Fibroblast of lung (primary cell): ENCODE measurements at places on chromosomes 2 and 18. TPM values are rescaled to one million over a fixed set of nuclear protein-coding genes. Genes with fewer than 3 reads are reported as not detected.

GRCh38 chr18:50051288-50051687 lies 143.7 kb downstream of the MYO5B start:
- no peak overlapping the region for H3K4me3 ChIP-seq
- H3K36me3 ChIP-seq: no peaks in the 10 kb centered on the region
- H3K27ac ChIP-seq: no peak overlapping the region
- peaks cover 2% of the 10 kb centered on the region for H3K27me3 ChIP-seq

DNA sequence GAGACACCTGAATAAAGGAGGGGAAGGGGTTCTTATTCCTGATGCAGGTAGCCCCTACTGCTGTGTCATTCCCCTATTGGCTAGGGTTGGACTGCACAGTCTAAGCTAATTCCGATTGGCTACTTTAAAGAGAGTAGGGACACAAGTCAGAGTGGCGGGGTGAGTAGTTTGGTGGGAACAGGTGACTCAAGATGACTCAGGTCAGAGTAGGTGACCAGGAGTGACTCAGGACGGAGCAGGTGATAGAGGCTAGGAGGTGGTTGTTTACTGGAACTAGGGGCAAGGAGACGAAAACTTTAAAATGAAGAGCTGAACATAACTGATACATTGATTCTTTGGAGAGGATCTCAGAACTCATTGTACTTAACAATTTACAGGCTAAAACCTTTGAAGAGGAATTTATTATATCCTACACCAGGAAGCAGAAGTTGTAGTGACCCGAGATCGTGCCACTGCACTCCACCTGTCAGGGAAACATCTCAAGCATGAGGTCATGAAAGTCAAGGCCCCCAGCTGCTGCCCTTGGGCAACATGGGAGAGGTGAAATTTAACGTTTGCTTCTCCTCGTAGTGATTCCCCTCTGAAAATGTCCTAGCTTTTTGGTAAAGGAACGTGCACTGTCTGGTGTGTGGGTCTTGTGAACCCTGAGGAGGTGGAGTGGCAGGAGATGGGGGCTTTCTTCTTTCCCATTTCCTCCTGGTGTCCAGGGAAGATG lies 4.5 kb upstream of the CYP27A1 start:
- H3K27ac ChIP-seq: no peak overlapping the region
- H3K4me3 ChIP-seq: no peak overlapping the region
- no peaks in the 10 kb centered on the region for H3K36me3 ChIP-seq

The VWA3B gene
- not detected in 2 replicates for polyA plus RNA-seq

The PDCD1 gene
- polyA plus RNA-seq: not detected in 2 replicates

The PSD4 gene
- 1.0 and 1.4 TPM in 2 replicates for polyA plus RNA-seq

The PRADC1 gene
- polyA plus RNA-seq: 12.3 and 17.6 TPM in 2 replicates

DNA sequence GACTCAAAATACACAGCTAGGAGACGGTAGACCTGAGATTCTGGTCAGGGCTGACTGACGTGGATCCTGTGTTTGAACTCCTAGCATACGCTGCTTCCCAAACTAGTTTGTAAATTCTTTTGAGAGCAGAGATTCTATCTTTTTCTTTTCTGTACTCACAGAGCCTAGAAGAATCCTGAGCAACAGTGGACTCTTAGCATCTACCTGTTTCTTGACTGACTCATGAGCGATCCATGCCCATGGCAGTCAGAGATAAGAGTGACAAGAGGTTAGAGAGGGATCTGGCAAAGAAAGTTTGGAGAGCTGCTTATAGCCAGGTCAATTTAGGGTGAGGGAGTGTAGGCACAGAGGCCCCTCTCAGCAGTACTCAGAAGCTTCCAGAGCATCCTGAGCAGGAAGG lies 41.1 kb upstream of the PPP1CB start:
- no peaks in the 10 kb centered on the region for H3K36me3 ChIP-seq
- no peak overlapping the region for H3K4me3 ChIP-seq
- no peaks in the 10 kb centered on the region for H3K27me3 ChIP-seq
- DNase-seq: no peak

DNA sequence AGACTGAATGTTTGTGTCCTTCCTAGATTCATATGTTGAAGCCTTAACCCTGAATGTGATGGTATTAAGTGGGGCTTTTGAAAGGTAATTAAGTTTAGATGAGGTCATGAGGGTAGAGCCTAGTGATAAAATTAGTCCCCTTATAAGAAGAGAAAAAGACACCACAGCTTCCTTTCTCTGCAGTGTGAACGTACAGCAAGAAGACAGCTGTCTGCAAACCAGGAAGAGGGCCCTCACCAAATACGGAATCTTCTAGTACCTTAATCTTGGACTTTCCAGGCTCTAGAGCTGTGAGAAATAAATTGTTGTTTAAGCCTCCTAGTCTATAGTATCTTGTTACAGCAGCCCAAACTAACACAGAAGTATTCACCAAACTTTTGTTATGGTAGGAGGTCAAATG lies 57.1 kb upstream of the CYTIP start:
- H3K27me3 ChIP-seq: no peaks in the 10 kb centered on the region
- no peaks in the 10 kb centered on the region for H3K4me1 ChIP-seq
- DNase-seq: no peak
- no peak overlapping the region for H3K4me3 ChIP-seq

DNA sequence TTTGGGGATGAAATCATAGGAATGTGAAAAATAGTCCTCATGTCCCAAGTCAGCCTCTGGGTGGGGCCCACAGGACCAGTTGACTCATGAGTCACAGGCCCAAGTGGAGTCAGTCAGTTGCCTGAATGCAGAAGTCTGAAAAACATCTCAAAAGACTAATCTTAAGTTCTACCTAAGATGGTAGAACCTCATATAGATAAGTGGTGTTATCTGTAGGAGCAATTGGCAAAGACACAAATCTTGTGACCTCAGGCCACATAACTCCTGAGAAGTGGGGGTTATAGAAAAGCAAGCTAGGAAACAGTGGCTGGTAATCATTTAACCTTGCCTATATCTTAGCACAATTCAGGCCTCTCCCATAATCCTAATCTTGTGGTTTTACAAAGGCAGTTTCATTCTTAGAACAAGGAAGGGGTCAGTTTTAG lies 257.1 kb upstream of the SPOPL start:
- H3K27me3 ChIP-seq: no peaks in the 10 kb centered on the region
- H3K27ac ChIP-seq: no peak overlapping the region
- no peaks in the 10 kb centered on the region for H3K36me3 ChIP-seq
- DNase-seq: peak; percentile 27

- H3K4me3 ChIP-seq: no peak overlapping the region
- no peak overlapping the region for H3K27ac ChIP-seq
- H3K27me3 ChIP-seq: peaks cover 5% of the 10 kb centered on the region
These were observed 78.0 kb upstream of the HPCAL1 start for GRCh38 chr2:10224734-10225133.

The NABP1 gene
- 64.2 and 123 TPM in 2 replicates for polyA plus RNA-seq

DNA sequence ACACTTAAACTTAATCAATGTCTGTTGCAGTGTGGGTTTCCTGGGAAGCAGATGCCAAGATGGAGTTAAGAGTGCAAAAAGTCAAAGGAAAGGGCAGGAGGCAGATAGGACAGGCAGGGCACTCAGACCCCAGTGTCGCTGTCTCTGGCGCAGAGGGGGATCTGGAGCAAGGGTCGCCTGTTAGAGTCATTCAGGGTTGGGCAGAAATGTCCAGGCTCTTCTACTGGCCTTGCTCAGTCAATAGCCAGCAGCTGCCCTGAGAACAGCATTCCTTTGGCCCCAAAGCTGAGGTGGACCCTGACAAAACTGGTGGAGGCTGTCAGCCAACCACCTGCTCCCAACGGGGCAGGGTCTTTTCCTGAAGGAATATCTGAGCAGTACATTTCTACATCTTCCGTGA lies 97.1 kb upstream of the SLC66A3 start:
- no peak overlapping the region for H3K27ac ChIP-seq
- H3K4me3 ChIP-seq: no peak overlapping the region
- no peak for DNase-seq
- no peaks in the 10 kb centered on the region for H3K27me3 ChIP-seq
- no peaks in the 10 kb centered on the region for H3K36me3 ChIP-seq
- peaks cover 2% of the 10 kb centered on the region for H3K4me1 ChIP-seq

- no peak overlapping the region for H3K4me3 ChIP-seq
- no peaks in the 10 kb centered on the region for H3K27me3 ChIP-seq
- H3K4me1 ChIP-seq: no peaks in the 10 kb centered on the region
- no peak overlapping the region for H3K27ac ChIP-seq
- H3K36me3 ChIP-seq: no peaks in the 10 kb centered on the region
These were observed 881.6 kb upstream of the PIK3C3 start for GRCh38 chr18:41073372-41073954.

DNA sequence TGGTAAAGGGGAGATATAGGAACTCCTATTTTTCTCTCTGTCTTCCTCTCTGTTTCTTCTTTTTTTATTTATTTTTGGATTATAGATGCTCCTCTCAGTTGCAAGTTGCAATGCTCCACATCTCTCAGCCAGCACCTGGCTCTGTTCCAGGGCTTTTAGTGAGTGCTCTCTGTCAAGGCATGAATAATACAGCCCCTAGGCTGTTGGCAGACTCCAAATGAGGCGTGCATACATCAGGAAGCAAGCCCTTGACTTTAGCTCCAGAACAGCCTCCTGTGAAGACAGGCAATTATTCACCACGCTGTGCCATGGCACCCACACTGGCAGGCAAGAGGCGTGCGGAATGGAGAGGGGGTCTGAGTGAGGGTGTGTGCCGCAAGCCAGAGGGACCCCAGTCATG lies 228.1 kb upstream of the PXDN start:
- H3K4me1 ChIP-seq: no peaks in the 10 kb centered on the region
- H3K27ac ChIP-seq: no peak overlapping the region
- no peak overlapping the region for H3K4me3 ChIP-seq
- DNase-seq: peak; percentile 75
- no peaks in the 10 kb centered on the region for H3K36me3 ChIP-seq
- no peaks in the 10 kb centered on the region for H3K27me3 ChIP-seq

The CRYGD gene
- not detected in 2 replicates for polyA plus RNA-seq

DNA sequence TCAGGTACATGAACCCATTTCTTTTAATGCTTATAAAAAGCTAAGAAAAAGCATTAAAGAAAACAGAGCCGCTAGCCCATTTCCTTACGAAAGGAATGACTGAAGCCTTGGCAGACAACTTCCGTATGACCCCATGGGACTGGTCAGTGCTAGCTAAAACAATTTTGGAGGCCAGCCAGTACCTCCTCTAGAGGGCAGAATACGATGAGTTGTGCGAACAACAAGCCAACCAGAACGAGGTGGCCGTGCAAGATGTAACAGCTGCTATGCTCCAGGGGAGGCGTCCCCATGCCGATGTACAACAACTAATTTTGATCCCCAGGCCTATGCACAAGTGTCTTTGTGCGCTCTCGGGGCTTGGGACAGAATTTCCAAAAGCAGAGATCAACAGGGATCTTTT lies 16.7 kb downstream of the MAP3K2 start:
- no peaks in the 10 kb centered on the region for H3K27me3 ChIP-seq
- H3K27ac ChIP-seq: no peak overlapping the region
- no peaks in the 10 kb centered on the region for H3K4me1 ChIP-seq
- DNase-seq: no peak
- no peaks in the 10 kb centered on the region for H3K36me3 ChIP-seq

DNA sequence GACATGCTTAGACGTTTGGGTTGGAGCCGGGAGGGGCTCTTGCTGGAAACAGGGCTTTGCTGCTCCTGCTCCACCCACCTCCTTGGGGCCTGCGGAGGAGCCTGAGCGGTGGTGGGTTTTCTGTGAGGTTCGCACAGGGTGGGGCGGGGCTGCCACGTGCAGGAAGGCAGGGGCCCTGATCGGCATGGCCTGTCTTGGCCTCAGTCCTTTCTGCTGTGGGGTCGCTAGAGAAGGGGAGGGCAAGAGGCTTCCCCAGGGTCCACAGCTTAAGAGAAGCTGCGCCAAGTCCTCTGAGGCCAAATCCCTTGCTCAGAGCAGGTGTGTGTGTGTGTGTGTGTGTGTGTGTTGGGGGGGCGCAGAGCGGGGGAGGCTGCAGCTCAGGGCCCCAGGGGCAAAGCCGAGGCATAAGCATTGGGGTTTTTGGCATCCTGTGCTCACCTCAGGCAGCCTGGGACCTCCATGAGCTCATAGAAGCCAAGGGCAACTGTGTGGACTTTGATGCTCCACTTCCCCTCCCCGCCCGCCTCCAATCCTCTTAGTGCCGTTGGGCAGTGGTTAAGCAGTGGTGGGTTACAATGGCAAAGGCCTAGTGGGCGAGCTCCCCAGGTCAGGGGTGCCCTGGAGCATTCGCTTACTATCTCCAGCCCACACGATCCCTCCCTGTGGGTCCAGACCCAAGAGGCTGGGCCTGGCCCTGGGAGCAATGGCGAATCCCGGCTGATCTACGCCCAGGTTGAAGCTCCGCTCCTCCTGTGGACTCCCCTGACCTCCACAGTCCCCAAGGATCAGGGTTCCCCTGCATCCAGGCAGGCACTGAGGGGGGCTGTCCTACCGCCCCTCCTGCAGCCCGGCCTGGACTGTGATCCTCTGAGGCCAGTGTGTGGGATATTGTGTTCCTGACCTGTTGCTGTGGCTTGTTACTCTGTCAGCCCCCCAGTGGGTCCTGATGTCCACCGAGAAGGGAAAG lies 28.9 kb downstream of the TOGARAM2 start:
- no peak overlapping the region for H3K27ac ChIP-seq
- H3K4me3 ChIP-seq: no peak overlapping the region
- H3K4me1 ChIP-seq: no peaks in the 10 kb centered on the region
- no peaks in the 10 kb centered on the region for H3K36me3 ChIP-seq
- H3K27me3 ChIP-seq: no peaks in the 10 kb centered on the region

DNA sequence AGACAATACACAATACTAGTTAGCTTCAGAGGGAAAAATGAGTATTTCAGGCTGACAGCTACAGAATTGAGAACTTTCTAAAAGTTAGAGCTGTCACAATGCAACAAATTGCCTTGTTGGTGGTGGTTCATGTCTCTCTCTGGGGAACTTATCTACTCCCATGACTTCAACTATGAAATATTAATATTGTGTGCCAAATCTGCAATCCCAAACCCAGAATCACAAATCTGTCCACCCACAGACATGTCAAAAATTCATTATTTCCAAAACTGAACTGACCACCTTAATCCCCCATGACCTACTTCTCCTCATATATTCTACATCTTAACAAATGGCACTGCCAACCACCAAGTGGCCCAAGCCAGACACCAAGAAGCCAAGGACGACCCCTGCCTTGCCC lies 143.5 kb downstream of the TCF4 start:
- no peak overlapping the region for H3K4me3 ChIP-seq
- H3K36me3 ChIP-seq: no peaks in the 10 kb centered on the region
- no peaks in the 10 kb centered on the region for H3K4me1 ChIP-seq
- DNase-seq: no peak
- no peak overlapping the region for H3K27ac ChIP-seq

DNA sequence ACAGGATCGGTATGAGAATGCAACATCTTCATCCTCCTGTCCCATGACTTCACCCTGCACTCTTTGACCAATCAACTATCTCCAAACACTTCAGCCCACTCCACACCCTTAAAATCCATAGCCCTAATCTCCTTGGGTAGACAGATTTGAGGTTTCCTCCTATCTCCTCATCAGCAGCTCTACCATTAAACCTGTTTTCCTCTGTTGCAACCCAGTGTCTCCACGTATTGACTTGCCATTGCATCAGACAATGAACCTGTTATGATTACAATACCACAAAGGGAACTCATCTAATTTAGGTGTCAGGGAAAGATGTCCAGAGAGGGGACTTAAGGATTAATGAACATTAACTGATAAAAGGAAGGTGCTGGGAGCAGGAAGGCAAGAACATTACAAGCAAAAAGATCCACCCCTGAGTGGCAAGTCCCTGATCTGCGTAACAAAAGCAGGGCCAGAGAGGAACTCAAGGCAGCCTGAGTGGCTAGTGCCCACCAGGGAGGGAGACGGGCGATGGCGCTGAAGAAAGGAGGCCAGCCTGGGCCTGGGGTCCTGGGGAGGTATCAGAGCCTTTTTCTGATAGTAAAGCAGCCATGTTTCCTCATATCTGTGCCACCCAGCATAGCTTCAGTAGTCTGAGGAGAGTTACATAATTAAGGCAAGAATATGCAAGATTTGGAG lies 44.6 kb downstream of the AKAIN1 start:
- no peaks in the 10 kb centered on the region for H3K4me1 ChIP-seq
- H3K4me3 ChIP-seq: no peak overlapping the region
- no peaks in the 10 kb centered on the region for H3K27me3 ChIP-seq
- no peak overlapping the region for H3K27ac ChIP-seq
- no peaks in the 10 kb centered on the region for H3K36me3 ChIP-seq
- no peak for DNase-seq
